ENCODE measurements at places on chromosomes 16 and 17.

DNA sequence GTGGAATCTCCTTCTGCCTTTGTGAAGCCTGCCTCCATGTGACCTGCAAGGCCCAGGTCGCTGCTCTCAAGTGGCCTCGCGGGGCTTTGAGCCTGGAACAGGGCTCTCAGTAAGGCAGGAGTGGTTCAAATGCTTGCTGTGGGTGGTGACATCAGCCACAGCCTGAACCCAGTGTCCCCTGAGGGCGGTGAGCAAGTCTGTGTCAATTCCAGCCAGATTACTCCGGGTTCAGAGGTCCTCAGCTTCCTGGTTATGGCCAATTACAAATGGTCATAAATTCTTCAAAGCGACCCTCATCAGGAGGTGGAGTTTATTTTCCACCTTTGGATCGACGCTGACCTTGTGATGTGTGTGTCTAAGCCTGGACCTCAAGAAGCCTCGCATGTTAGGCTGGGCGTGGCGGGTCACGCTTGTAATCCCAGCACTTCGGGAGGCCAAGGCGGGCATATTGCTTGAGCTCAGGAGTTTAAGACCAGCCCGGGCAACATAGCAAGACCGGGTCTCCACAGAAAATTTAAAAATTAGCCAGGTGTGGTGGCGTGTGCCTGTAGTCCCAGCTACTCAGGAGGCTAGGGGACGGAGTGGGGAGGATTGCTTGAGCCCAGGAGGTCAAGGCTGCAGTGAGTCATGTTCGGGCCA is 17.3 kb downstream of the LGALS3BP start:
- no peak for DNase-seq

DNA sequence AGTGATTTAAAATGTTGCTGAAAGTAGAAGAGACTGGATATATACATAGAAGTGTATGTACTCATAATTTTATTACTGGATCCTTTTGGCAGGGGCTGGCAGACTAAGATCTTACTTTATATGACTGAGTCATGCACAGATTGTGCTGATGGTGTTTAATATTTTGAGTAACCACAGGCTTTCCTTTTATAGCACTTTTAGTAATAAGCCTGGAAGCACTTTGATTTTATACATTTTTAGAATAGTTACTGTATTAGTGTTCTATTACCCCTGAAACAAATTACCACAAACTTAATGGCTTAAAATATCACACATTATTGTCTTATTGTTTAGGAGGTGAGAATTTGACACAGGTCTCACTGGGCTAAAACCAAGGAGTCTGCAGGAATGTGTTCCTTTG is 113.4 kb upstream of the CDH8 start:
- DNase-seq = no peak

GRCh38 chr17:49814781-49815529 is 26.5 kb downstream of the KAT7 start:
- DNase-seq = peak; percentile 70

GRCh38 chr16:592518-593306 is 2.8 kb downstream of the RAB40C start:
- DNase-seq = peak; percentile 69

GRCh38 chr16:69501956-69502745 is 63.6 kb upstream of the NFAT5 start:
- peak; percentile 27 for DNase-seq

All from pons (tissue), 1 donor.